ENCODE measurements at places on chromosomes 16 and 17.

GRCh38 chr16:81608523-81609209 is 164.1 kb downstream of the CMIP start:
- no peak for DNase-seq

- no peak for DNase-seq
Measured at GRCh38 chr17:72916991-72917390, 175.5 kb downstream of the SLC39A11 start.

GRCh38 chr17:10022416-10022815 is 117.3 kb upstream of the RCVRN start:
- DNase-seq = no peak

GRCh38 chr17:74218436-74218835 is 5.1 kb downstream of the TTYH2 start:
- no peak for DNase-seq

GRCh38 chr17:35433075-35433894 is 985 bp upstream of the SLFN12 start:
- DNase-seq = peak; percentile 81
